ENCODE measurements at places on chromosomes 12 and 14.

DNA sequence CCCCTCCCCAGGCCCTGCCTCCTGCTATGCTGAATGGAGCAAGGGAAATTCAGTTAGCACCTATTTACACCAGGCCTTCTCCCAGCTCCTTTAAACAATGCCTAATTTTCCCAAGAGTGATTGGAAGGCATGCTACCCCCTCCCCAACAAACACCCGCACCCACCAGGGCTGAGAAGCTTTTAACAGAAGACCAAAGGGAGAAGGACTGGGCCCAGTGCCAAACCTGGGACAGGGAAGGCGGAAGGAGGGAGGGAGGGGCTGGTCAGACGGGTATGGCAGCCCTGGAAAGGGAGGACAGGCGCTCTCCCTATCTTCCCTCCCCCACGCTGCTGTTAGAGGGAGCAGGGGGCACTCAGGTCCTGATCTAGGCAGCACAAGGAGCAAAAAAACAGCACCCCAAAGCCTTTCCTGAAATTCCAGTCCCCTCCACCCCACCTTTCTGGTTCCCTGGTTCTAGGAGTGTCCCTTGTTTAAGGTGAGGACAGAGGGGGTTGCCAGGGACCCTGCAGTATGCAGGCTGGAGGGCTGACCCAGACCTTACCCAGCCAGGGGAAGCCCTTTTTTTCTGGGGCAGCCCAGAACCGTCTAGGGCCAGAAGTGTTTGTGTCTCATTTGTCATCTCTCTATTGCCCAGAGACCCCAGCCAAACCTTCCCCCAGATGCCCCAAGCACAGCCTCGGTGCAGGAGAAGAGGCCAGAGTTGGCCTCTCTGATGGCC lies 2.4 kb upstream of the KRT8 start:
- no peak for DNase-seq

DNA sequence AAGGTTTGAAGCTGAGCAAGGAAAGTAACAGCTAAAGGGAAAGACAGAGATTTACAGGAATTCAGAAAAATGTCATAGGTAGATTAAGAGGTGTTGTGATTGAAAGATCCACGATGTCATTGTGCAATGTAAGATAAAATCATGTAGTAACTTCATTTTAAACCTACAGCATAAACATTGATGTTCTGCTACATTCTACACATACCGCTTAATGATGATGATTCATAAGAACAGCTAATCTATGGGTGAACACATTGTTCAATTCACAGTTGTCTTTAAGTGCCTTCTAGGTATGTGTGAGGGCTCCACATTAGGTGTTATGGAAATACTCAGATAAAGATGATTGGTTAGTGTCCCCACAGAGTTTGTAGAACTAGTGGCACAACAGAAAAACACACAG lies 170.9 kb downstream of the GRIP1 start:
- no peak for DNase-seq

DNA sequence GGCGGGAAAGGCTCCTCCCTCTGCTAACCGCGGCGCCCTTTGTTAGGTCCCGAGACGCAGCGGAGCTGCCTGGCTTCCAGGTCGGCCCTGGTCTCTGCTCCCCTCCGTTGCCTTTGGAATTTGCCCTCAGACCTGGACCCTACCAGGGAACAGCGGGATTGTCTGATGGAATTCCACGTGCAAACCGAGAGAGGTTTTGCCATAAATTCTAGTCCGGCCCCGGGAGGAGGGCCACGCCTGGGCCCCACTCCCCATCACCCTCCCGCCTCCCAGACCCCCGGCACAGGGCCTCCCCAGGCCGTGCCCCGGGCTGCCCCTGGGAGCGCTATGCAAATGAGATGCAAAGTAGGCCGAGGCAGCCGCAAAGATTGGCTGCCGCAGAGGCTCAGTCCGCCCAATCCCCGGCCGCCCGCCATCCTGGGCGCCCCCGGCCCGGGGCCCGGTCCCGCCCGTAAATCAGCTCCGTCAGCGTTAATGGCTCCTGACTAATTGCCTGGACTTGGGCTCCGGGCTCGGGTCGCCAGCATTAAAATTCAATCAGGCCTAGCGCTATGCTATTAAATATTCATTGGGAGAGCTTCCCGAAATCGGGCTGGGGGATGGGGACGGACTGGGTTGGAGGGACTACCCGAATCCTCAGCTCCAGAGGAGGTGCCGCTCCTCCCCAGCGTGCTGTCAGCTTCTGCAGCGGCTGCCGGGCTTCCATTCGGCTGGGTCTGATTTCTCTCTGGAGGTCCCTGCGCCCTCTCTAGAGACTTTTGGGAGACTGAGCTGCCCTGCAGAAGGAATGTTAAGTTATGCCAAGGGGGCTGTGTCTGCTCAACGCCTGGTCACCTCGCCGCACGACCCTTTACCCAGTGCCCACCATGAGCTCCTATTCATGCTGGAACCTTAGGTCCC lies 15.7 kb upstream of the FIGNL2 start:
- DNase-seq = no peak

- no peak for DNase-seq
These were observed 1.0 kb upstream of the KRAS start for GRCh38 chr12:25251769-25252168.

DNA sequence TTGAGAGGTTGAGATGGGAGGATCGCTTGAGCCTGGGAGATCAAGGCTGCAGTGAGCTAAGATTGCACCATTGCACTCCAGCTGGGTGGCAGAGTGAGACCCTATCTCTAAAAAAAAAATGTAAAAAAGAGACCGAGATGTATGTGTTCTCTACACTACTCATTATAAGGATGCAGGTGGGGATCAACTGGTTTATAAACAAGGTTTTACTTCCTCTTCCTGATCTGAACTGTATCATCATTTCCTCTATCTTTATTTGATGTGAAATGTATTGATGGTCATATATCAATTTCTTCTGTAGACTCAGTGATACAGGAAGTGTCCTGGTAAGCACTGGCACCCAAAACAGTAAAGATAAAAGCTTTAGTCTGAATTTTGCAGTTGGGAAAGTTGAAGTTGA lies 20.1 kb upstream of the USP44 start:
- DNase-seq = no peak

- DNase-seq = no peak
These were observed 528.2 kb downstream of the MED13L start for GRCh38 chr12:115749071-115749841.

- no peak for DNase-seq
These were observed 5.1 kb upstream of the CLEC7A start for GRCh38 chr12:10135126-10135525.
